Peyer's patch (tissue), 4 donors: ENCODE measurements at places on chromosomes 4 and X. TPM values are rescaled to one million over a fixed set of nuclear protein-coding genes. Genes with fewer than 3 reads are reported as not detected.

Gene HTRA3
- 8.6 TPM for total RNA-seq

- DNase-seq, result no peak
These were observed 16.2 kb upstream of the FHL1 start for GRCh38 chrX:136130931-136131833.

DNA sequence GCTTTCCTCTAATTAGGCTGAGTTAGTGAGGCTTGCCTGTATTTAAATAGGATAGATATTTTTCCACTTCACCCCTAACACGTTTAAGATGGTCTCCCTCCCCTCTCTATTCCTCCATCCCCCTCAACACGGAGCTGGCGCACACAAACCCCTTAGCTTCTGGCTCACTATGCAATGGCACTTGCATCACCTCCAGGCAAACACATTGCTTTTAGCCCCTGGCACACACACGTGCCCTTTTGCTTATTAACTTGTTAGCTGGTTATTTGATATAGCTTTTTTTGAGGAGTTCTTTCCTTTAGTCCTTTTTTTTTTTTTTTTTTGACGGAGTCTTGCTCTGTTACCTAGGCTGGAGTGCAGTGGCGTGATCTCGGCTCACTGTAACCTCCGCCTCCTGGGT is 94.3 kb downstream of the HDAC8 start:
- DNase-seq, result no peak

- no peak for DNase-seq
These were observed 114.2 kb upstream of the MAP3K15 start for GRCh38 chrX:19629541-19629940.

GRCh38 chr4:185457136-185457535 is 14.4 kb downstream of the CCDC110 start:
- no peak for DNase-seq

DNA sequence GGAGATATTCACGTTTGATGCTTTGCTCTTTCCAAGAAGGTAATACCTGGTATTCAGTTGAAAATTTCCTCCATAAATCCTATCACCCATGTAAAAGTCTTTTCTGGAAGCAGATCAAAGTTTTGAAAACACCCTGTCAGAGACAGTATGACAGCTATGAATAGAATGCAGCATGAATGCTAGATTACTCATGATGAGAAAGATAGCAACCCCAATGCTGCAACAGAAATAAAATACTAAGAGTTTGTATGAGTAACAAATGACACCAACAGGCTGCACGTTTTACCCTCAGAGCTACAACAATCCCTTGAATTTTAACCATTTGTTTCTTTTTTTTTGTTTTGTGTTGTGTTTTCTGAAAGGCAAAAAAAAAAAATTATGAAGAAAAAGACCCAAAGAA is 108.6 kb downstream of the ARHGAP6 start:
- no peak for DNase-seq

Gene DGAT2L6
- not detected for total RNA-seq

- DNase-seq, result no peak
These were observed 222.0 kb upstream of the STK26 start for GRCh38 chrX:131801066-131801465.

DNA sequence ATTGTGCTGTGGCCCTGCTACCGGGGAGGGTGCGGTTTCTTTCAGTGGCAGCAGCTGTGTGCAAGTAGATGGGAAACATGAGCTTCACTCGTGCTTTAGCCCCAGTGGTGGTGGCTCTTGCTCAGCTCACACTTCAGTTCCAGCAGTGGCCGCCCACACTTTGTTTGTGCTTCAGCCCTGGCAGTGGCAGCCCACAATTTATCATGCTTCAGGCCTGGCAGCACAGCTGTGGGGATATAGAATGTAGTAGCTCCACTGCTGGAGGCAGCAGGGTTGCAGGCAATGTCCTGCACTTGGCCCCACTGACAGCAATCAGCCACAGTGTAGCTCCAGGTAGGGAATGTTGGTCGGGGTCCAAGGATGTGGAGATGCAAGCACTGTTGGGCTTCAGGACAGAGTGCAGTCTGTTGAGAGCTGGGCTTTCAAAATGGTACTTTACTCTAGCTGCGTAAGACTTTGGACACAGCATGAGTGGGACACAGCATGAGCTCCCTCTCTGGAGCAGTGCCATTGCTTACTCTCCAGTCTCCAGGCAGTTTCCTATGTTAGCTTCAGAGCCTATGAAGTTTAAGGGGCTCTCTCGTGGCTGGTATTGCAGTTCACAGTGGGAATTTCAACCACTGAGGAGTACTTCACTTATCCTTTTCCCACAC is 413.1 kb downstream of the PDGFC start:
- no peak for DNase-seq

DNA sequence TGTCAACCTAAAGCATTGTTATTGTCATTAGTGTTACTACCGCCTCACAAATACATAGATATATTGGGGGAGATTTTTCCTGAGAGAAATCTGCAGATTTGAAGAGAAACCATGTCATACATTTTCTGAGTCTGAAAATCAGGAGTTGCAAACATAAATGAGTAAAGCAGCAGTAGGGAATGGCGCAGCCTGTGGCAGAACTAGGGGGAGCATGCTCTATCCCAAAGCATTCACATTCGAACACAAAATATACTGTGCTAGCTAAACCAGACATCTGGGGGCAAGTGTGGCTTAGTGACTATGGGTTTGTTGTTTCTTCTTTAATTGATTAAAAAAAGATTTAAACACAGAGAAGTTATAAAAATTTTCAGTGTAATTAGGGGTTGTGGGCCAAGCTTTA is 83.2 kb downstream of the CPE start:
- no peak for DNase-seq

DNA sequence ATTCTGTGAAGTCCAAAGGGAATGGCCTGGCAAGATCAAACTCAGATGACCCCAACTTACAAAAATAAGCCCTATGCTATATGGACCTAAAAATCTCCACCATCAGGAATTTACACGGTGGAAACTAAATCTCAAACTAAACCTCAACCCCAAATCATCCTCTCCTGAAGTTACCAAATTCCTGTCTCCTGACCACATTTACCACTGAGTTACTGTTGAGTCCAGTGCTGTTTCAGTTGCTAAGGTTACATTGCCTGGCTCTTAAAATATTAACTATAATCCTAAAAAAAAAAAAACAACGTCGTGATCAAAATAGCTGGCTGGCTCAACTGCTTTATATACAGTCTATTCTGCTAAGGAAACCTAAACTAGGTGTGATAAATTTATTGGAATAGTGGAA is 315.2 kb upstream of the SLIT2 start:
- no peak for DNase-seq

DNA sequence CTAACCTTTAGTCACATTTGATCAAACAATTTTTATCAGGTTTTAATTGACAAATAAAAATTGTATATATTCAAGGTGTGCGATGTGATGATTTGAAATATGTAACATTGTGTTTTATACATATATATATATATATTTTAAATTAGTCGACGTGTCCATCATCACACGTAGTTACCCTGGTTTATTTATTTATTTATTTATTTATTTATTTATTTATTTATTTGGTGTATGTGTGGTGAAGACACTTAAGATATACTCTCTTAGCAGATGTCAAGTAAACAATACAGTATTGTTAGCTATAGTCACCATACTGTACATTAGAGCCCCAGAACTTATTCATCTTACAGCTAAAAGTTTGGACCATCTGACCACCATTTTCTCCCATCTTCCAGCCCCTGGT is 224.9 kb upstream of the HHIP start:
- DNase-seq, result no peak

GRCh38 chrX:19705196-19705769 is 182.1 kb downstream of the SH3KBP1 start:
- no peak for DNase-seq
